ENCODE measurements at places on chromosomes 11 and 22.

DNA sequence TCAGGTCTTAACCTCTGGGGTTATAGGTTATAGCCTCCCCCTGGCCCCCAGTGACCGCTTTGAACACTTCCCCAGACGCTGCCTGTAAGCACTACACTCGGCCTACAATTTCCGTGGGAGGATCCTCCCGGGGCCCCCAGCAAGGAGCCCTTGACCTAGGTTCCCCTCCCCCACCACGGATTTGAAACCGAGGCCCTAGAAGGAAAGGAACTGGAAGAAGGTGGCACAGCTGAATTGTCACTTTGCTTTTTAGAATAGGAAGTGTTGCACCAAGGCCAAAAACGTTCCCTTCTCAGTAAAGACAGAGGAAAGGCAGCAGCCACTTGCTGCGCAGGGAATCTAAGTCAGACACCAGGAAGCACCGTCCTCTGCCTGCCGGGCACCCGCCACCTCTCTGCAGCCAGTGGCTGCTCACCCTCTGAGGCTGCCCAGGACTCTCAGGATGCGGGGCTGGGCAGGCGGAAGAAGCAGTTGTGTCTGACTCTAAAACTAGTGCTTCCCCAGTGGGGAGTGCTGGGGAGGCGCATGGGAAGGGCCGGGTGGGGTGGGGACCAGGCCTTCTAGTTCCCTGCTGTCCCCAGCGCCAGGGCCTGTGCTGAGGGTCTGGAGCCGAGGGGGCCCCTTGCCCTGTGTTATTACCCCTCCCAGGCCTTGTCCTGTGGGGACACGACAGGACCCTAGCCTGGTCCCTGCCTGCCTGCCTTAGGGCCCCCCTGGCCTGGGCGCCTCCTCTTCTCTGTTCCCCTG is 7.9 kb upstream of the FLRT1 start:
- DNase-seq: no peak

DNA sequence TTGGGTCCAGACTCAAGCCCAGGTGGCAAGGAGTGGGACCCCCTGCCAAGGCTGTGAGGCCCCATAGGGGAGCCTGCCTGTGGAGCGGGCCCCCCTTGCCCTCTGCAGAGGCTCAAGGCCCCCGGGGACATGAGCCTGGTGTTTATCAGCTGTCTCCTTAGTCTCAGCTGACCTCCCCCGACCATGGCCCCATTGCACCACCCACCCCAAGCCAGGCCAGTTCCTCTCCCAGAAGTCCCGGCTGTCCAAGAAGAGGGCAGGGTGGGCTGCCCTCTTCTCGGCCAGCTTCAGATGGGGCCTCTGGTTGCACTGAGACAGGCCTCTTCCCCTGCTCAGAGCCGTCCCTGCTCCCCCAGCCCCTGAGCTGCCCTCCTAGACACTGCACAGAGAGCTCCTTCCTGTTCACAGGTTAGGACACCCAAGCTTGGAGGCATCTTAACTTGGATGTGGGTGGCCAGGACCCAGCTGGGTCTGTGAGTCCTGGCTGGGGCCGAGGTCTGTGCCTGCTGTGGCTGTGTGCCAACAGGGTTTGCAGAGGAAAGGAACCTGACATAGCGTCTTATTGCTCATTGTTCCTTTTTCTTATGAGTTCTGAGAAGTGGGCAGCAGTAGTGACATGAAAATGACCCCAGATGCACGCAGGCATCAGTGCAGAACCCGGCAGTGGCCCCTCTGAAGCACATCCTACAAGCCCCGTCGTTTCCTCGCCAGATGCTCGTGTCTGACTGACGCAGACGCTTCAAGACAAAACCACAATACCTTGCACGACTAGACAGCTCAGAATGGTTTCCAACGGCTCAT is 5.4 kb downstream of the TRABD start:
- DNase-seq: peak; percentile 76

DNA sequence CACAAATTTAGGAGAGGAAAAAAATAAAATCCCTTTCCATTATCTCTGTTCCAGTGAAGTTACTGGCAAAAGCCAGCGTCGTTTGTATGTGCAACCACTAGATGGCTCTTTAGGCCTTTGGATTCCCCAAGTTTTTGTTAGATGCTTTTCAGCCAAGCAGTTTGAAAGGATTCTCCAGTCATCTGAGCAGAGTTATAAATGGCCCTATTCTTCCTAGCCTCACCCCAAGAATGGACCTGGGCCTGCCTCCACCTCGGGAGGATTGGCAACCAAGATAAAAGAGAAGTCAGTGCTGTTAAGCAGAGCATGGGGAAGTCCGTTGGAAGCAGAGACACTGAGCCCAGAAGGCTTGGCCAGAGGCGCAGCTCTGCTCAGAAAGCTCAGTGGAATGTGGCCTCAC is 15.4 kb downstream of the FAM181B start:
- DNase-seq: no peak

DNA sequence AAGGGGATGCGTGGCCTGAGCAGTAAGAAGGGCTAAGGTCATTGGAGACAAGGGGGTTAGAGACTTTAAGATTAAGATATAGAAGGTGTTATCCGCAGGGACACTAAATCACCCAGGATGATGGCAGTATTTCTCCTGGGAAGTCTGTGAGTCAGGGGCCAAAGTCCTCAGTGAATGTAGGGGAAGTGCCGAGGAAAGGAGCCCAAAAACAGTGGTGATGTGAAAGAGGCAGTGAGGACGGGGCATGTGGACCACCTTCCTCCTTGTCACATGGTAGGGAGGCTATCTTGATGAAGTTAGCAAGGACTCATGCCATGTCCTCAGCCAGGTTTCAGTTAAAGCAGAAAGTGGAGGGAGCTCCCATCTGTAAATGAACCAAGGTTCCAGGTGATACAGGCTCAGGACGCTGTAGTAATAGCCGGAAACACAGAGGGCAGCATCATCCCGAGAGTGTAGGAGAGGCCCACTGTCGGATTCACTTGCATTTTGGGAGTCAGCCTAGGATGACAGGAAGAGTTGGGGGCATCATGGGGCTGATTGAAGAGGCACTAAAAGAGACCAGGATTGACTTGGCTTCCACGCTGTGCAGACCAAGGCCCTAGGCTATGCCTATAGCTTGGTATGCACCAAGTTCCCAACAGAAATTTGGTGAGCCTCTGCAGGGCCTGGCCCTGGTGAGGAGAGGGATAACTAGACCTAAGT is 33.5 kb downstream of the WEE1 start:
- DNase-seq: no peak

DNA sequence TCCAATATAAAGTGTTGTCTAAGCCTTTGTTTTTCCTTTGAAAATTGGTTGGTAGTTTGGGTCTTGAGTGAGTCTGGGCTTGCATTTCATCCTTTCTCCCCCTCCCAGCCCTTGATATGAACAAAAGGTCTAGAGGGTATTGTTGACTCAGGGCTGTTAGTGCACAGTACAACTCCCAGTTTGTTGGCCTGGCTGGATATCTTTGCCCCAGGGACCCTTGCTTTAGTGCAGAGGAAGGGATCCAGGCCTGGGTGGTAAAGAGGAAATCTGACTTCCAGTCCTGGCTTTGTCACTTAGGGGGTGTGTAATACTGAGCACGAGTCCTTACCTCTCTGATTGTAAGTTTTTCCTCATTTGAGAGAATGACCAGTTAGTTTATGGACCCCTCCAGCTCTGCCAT is 330.4 kb downstream of the TMEM135 start:
- DNase-seq: no peak

DNA sequence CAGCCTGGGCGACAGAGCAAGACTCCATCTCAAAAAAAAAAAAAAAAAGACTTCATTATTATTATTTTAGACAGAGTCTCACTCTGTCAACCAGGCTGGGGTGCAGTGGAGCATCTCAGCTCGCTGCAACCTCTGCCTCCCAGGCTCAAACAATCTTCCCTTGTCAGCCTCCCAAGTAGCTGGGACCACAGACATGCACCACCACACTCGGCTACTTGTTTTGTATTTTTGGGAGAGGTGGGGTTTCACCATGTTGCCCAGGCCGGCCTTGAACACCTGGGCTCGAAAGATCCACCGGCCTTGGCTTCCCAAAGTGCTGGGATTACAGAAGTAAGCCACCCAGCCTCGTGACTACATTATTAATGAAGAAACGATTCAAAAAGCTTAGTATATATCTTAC is 5.3 kb upstream of the TYMP start:
- no peak for DNase-seq

- DNase-seq: peak; percentile 66
Observed at GRCh38 chr11:45655347-45655756, 10.1 kb downstream of the CHST1 start.

- no peak for DNase-seq
Observed at GRCh38 chr11:118605116-118605867, 2.1 kb upstream of the PHLDB1 start.

DNA sequence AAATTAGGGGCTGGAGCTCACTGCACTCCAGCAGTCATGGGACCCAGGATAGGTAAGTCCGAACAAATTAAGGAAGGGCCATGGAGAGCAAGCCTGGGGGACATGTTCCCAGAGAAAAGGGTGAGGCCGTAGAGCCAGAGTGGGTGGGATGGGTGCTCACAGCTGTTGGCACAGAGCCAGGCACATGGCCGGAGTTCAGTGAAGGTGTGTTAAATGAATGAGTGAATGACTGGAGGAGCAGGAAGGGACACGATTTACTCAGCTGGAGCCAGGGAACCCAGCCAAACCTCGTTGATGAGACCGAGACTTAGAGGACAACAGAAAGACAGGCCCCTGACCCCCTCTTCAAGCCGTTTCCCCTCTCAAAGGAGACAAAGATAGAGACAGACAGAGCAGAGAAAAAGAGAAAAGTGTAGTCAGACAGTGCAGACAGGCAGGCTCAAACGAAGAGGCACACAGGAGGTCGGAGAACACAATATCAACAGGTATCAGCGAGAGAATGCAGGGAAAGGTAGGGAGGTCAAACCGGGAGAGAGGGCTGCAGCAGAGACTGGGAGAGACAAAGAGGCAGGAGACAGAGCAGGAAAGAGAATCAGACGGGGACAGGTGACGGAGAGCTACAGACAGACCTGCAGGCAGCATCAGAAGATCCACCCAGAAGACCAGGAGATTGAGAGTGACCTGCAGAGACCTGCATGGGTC is 590 bp downstream of the SLCO2B1 start:
- DNase-seq: no peak

All from activated naive CD4-positive, alpha-beta T cell treated with Interleukin-2 at 50 U/mL for 16 hours (primary cell).